ENCODE measurements at places on chromosomes 5 and 9. TPM values are rescaled to one million over a fixed set of nuclear protein-coding genes. Genes with fewer than 3 reads are reported as not detected.

Gene FOCAD
- 26.8 TPM for polyA plus RNA-seq

Gene SLC4A9
- 11.7 TPM for polyA plus RNA-seq

Gene FOXI1
- polyA plus RNA-seq = 5.2 TPM

Gene PIP5K1B
- 6.6 TPM for polyA plus RNA-seq

Gene CATSPER3
- 1.3 TPM for polyA plus RNA-seq

Gene IFNA21
- polyA plus RNA-seq = not detected

Gene ZNF366
- polyA plus RNA-seq = 3.8 TPM

Gene SHOC1
- polyA plus RNA-seq = 0.79 TPM

Gene C9orf152
- 0.30 TPM for polyA plus RNA-seq

- no peak for DNase-seq
These were observed 106.7 kb upstream of the NR5A1 start for GRCh38 chr9:124613849-124614248.

GRCh38 chr5:178331491-178331996, 98.9 kb upstream of the PHYKPL start:
- no peak for DNase-seq

- DNase-seq = peak; percentile 58
These were observed 1.6 kb downstream of the FSTL4 start for GRCh38 chr5:133610489-133611356.

DNA sequence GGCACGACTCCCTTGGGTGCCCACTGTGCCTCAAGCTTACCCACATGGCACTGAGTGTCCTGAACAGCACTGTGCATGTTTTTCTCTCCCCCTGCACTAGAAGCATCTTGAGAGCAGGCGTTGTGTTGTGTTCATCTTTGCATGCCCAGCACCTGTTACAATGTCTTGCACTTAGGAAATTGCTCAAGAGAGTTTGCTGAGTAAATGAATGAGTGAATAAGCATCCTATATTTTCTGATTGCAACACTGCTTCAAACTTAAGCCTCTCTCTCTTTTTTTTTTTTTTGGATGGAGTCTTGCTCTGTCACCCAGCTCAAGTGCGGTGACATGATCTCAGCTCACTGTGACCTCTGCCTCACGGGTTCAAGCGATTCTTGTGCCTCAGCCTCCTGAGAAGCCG, 94.5 kb downstream of the LMNB1 start:
- DNase-seq = no peak

DNA sequence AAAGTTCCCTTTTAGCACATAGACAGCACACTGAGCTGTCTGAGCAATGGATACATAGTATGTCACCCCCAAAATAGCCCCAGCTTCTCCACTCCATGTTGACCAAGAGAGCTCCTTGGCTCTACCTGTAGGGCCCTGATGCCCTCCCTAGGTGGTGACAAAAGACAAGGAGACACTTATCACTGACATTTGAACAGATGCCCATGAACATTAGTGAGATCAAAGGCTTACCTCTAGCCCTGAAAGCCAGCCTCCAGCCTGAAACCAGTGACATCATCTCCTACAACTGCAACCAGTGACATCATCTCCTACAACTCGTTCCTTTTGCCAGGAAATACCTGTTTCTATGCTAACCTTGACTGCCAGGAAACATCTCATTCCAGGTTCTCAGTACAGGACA, 122.7 kb downstream of the FSTL4 start:
- no peak for DNase-seq

- DNase-seq = no peak
These were observed 76.5 kb upstream of the GOLM1 start for GRCh38 chr9:86175743-86176456.

- DNase-seq = no peak
These were observed 145.3 kb upstream of the RAPGEF1 start for GRCh38 chr9:131885144-131885609.

DNA sequence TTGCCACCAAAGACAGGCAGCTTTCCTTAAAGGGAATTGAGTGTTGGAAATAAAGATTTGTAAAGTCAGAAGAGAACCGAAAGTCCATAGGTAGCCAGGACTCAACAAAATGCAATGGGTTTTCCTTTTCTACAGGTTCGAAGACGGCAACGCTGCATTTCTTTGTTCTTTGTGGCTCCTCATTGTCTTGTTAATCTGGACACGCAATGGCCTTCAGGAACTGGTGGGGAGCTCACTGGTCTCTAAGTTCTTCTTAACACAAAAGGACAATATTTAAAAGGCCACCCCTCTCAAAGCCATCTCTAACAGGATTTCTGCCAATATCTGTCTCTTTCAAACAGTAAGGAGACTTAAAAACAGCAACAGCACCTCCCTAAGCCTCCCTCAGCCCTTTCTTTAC, 170.6 kb downstream of the RMI1 start:
- DNase-seq = no peak

- no peak for DNase-seq
These were observed 65.5 kb upstream of the SYNPO start for GRCh38 chr5:150574818-150575547.

- no peak for DNase-seq
These were observed 27.9 kb downstream of the NSUN2 start for GRCh38 chr5:6604946-6605345.

- no peak for DNase-seq
These were observed 363.3 kb upstream of the MEF2C start for GRCh38 chr5:89246252-89246651.

DNA sequence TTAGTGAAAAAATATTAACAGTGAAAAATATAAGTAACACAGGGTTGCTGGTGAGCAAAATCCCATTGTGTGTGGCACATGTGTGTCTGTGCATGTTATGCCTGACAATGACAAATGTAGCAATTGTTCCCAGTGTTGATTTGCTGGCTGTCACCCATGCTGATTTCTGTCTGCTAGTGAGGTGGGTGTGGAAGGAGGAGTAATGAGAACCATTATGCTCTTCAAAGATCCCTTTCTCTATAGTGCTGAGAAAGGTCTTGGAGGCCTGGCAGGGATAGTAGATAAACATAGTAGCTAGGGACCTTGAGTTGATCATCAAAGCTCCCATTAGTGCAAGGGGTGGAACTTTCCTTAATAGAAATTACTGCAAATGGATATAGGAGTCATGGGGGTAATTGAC, 152.5 kb upstream of the CLINT1 start:
- DNase-seq = no peak

DNA sequence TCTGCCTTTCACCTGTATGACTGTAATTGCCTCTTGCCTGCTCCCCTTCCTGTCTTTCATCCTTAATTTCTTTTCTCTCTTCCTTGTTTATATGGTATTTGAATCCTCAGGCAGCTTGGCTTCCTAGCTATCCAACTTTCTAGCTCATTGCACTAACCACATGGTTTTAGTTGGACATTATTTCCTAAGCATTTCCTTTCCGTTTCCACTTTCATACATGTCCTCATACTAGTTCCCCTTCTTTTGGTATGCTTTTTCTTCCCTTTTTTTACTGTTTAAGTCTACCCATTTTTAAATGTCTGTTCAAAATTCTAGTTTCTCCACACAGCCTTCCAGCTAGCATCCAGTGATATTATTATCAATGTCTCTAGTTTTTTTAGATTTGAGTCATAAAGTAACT, 6.6 kb downstream of the CWC27 start:
- no peak for DNase-seq

DNA sequence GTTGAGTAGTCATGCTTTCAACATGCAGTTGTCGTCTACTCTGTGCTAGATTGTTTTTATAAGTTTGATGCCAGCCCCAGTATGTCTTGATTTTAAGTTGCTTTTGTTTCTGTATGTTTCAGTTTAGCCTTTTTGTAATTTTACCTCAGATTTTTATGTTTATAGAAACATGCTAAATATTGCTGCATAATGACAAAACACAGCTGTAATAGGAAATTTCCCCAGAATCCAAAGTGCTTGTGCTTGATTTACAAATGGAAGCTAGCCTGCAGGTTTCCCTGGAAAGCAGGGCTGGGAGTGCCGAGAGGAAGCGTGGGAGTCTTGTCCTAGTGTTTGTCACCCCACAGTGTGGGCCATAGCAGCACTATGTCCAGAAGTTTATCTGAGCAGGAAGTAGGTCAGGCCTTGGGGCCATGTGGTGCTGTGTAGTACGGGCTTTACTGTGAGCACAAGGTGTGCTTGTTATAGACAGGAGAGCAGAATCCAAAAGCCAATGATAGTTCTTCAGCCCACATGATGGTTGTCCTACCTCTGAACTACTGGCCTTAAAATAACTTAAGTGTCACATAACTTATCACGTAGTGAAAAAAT, 100.0 kb upstream of the NREP start:
- no peak for DNase-seq

DNA sequence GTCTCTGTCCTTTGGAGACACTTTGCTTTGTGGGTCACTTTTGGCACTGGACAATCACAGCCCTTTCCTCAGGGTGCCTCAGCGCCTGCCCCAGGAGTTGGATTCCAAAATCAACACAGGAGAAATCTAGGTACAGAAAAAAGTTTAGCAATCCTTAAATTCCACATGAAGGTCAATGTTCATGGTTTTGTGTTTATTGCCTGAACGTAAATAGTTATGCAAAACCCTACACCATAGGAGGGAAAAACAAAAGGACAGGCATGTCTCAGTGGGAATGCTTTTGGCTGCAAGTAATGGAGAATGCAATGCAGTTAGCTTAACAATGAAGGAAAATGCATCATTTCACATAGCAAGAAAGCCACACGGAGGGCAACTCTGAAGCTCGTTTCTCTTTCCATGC, 6.5 kb upstream of the HMCN2 start:
- no peak for DNase-seq

DNA sequence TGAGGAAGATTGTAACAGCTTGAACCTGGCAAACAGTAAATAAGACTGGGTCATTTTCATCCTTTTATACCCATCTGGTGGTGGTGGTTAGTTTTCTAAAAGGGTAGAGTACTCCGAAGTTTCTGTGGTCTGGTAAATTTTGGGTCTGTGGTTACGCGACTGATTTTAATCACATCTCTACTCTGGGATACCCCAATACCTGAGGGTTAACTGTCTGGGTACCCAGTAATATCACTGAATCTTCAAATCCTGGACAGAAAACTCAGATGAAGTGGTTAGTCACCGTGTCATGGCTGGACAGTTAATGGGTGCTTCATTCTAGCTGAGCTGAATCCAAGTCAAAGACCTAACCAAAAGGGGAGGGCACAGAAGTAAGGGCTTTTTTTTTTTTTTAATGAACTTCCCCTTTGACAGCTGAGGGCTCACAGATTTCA, 474.2 kb downstream of the GADD45G start:
- no peak for DNase-seq

DNA sequence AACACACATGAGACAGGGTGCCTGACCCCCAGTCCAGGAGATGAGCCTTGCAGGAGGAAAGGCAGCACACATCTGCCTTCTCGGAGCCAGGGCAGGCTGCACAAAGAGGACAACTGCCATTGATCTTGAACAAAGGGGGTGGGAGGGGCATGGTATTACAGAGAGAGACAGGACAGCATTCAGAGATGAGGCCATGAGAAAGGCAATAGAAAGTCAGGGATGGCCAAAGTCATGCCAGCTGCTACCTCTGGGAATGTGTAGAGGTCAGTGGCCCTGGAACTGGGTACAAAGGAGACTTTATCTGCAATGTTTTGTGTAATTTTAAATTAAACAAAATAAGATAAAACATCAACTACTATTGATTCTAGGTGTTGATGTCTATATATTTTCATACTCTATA, 43.2 kb downstream of the WDR36 start:
- no peak for DNase-seq
